Activated gamma-delta T cell treated with Interleukin-2 at 50 U/mL for 16 hours (primary cell): ENCODE measurements at places on chromosomes 16 and 17.

GRCh38 chr16:22692916-22693637 is 120.9 kb upstream of the HS3ST2 start:
- no peak for DNase-seq

DNA sequence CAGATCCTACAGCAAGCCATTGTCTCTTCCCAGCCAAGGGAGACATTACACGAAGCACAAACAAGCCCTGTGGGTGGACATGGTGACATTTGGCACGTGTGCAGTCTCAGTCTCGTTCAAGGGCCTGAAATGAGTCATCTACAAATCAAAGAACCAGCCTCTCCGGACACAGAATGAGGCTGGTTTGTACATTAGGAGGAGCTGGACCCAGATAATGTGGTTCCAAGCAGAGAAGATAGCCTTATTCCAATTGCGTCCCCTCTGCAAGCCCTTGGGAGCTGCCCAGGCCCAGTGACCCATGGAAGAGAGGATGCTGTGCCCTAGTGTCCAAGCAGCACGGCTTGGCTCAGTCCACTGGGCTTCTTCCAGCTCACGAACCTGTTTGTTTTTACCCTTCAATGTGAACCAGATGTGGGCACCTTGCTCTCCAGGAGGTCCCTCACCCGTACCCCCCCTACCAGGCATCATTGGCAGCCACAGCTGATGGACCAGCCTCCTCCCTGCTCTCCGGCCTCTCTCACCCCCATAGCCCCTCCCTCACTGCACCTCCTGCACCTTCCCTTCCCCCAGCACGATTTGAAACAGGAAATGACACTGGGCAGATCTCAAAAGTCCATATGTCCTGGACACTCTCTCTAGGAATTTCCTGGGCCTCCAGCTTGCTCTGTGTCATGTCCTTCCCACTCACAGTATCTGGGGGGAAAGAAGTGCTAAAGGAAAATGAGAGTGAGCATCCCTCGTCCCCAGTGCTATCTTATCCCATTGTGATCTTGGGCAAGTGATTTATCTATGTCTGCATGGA is 26.2 kb downstream of the KPNA2 start:
- DNase-seq: no peak

DNA sequence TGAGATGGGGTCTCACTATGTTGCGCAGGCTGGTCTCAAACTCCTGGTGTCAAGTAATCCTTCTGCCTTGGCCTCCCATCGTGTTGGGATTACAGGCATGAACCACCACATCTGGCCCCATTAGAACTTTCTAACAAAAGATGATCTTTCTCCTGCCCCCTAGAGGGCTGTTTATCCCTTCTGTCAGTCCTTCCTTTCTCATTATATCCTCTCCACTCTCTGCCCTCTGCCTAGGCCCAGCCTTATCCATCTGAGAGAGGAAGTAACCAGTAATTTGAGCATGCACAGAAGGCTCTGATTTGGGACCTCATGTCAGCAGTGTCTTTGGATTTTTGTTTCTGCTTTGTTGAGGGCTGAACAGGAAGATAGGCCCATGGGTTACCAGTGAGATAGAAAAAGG is 4.4 kb upstream of the DHX40 start:
- no peak for DNase-seq

DNA sequence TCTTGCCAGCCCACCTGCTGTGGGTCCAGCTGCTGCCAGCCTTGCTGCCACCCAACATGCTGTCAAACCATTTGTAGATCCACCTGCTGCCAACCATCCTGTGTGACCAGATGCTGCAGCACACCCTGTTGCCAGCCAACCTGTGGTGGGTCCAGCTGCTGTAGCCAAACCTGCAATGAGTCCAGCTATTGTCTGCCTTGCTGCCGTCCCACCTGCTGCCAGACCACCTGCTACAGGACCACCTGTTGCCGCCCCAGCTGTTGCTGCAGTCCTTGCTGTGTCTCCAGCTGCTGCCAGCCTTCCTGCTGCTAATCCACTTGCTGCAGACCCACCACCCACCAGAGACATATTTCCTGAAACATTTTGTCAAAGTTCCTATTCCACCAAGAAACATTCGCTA is 641 bp downstream of the KRTAP9-1 start:
- DNase-seq: no peak

DNA sequence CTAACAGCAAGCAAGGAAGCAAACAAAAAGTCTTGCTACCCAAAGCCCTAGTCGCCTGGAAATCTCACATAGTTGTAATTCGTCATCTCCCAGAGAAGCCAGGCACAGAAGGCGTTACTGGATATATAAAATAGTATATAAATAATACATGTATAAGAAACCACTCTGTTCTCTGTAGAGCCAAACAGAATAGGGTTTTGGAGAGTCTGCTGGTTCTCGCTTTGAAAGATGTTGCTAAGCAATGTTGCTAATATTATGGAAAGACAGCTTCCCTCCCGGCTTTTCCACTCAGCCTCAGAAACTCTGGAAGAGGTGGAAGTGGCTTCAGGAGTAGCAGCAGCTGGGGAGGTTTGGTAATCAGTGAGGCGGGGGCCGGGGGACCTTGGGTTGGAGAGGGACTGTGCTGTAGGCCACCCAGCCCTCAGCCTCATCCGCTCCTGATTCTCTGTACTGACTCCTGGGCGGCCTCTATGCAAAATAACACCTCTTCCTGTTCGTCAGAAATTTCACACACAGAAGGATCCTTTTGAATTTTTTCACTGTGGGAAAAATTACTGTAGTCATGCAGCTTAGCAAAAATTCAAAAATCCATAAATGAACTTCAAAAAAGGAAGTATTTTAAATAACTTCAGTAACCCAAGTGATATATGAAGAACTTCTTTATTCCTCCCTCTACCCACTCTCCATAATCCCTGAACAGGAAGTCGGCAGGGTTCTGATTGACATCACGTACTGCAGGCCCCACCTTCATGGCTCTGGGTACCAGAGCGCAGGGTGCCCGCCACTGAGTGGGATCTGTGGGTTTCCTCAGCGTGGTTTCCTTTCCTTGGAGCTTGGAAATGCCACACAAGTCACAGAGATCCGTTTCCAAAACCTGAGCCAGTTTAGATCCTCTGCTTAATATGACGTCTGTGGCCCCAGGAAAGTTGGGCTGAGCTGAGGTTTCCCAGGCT is 51.4 kb downstream of the RAP1GAP2 start:
- DNase-seq: no peak
